ENCODE measurements at places on chromosomes 5 and 9.

DNA sequence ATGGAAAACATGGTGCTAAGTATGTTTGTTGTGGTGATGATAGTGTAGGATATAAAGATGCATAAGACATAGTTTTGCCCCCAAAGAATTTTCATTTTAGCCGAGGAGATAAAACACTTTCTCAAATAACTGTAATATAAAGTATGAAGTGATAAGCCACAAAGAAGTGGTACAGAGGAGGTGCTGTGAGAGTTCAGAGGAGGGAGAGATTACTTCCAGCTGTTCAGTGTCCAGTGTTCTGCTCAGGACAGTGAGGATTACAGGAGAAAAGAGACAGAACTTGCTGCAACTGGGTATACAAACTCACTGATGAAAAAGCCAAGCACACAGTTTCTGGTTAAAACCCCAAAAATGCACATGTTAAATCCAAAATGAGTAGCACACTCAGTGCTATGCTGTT, 309.3 kb downstream of the KIAA0825 start:
- DNase-seq: no peak

GRCh38 chr5:167503926-167504720, 787.3 kb upstream of the WWC1 start:
- DNase-seq: no peak

DNA sequence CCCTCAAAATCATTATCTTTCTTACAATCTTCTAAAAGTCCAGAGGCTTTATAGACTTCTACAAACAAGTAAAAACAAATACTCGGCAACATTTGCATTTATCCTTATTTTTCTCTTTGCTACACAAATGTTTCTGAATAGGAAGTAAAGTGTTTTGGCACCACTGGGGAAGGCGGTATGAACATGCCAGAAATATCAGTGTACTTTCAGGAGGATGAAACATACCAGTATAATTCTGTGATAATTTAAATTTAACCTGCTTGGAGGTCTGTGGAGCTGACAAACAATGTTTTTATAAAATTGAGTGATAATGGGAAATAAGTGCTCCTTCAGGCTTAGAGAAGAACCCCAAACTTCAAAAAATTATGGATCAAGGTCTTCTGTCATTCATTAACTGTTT, 51.8 kb downstream of the MRPS27 start:
- DNase-seq: no peak

GRCh38 chr5:56812110-56812509, 3.2 kb upstream of the MAP3K1 start:
- DNase-seq: no peak

DNA sequence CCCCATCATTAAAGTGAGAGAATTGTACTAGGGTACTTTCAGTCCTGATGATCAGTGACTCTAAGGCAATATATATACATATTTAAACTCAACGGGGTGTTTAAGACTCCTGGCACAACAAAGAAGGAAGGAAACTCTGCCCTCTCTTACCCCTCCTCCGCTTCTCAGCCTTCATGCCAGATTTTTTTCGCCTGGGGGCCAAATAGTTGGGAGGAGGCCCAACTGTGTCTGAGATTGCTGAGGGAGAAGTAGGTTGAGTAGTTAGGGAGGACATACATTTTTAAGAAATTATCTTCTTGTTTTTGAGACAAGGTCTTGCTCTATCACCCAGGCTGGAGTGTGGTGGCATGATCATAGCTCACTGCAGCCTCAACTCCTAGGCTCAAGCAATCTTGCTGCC, 127.7 kb upstream of the SHB start:
- DNase-seq: no peak

- DNase-seq: no peak
Observed at GRCh38 chr9:27386571-27387091, 89.7 kb upstream of the EQTN start.

DNA sequence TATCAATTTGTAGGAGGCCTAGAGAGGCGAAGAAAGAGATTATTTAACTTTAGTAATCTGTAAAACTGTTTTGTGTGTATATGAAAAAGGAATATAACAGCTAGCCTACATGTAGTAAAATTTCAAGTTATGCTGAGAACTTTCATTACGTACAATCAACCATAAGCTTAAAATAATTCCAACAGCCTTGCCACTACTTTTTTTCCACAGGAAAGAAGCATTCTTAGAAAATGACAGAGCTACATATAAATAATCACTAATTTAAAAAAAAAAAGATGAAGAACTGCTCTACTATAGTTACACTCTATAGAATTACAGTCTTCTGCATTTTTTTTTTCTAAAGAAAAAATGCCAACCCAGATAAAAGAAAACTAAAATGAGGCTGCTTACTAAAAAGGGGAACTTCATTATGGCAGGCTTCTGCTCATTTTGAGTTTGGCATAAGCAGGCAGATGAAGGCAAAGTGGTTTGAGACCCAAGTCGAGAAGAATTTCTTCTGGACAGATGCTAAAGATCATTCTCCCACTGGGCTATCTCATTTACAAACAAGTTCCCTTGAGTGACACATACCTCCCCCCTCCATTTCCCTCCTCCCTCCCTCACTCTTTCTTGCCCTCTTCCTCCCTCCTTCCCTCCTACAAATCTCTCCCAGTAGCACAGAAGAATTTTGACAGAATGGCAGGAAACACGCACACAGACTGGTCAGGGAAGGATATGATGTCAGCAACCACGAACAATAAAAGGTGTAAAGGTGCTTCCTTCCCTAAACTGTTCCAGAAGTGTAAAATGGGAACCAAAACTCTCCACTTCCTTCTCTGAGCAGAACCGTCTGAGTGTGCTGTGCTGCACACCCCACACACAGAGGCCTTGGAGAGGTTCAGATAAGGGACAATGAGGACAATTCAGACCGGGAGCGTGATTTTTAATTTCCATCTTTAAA, 56.1 kb downstream of the MEF2C start:
- DNase-seq: peak; percentile 98

GRCh38 chr5:38383701-38384100, 125.3 kb downstream of the EGFLAM start:
- no peak for DNase-seq

DNA sequence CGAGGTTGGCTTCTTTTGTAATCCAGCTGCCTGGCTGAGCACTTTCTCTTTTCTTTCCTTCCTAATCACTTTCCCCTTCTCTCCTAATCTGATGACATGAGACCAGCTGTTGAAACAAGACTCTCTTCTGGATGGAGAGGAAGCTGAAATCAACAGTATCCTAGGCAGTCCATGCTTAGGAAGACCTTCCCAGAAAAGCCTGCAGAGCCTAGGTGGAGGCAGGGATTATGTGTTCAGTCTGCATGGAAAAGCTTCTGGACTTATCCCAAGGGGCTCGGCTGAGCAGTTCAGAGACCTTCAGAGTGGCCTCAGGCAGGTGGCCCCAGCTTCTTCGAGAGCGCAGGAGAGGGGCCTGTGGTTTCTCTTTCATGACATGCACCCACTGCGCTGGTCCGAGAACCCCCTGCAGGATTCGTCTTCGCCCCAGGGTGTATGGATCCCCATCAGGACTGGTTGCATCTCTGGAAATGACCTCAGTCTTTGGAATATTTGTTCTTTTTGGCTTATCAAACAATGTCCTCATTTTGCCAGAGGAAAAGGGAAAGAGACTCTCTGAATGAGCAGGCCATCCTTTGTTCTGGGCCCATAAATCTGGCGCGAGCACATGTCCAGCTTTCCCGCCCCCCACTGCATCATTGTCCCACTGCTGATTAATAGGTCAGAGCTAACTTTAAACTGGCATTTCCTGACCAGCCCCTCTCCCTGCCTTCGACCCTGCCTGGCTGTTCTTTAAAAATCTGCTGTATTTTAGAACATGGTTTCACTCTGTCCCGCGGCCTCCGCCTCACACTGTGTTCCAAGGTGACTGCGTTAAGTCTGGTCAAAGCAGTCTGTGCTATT, 177.9 kb upstream of the KLF4 start:
- DNase-seq: no peak

DNA sequence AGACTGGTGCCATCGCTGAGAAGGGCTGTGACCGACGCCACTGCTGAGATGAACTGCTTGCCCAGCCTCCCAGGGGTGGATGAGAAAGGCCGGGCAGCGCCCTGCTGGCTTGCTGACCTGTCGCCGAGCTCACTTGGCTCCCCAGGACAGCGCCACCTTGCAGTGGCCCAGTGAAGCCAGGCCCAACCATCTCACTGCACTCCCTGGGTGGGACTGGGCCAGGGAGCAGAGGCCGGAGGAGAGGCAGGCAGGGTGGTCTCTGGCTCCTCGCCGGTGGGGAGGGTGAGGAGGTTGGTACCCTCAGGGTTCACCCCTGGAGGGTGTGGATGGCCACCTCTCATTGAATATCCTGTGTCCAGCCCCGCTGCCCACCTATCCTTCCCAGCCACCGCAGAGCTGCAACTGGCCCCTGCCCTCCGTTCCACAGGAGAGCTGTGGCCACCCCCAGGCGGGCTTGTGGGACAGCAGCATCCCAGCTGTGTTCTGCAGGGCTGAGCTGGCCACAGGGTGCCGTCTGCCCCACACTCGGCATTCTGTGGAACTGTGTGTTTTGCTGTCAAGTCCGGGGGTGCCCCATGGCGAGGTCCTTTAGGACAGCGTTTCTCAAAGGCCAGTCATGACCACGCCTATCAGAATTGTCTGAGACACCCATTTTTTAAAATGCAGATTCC, 41.0 kb upstream of the FCN2 start:
- DNase-seq: no peak

DNA sequence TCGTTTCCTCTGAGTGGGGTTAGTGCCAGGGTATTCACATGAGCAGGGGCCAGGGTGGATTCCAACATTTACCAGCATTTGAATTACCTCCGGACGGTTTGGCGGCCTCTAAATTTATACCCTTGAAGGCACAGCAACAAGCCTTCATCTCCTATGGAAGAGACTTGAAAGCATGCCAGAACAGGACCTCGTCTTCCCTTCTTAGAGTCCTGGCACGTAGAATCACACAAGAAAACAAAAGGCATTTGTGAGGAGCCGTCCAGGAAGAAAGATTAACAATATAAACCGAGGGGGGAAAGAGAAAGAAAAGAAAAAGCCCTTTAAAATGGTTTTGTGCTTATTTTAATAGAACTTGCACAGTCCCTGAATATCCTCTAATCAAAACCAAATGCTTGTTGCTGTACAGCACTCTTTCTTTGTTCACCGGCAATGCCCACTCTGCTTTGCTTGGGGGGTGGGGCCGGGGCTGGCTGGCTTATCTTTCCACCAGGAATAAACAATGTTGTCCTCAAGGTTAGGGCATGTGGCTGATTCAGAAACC, 575.8 kb upstream of the ZNF462 start:
- no peak for DNase-seq

GRCh38 chr5:156053056-156053455, 273.9 kb upstream of the SGCD start:
- no peak for DNase-seq
